T-cell (primary cell): ENCODE measurements at places on chromosomes 5 and 9. TPM values are rescaled to one million over a fixed set of nuclear protein-coding genes. Genes with fewer than 3 reads are reported as not detected.

GRCh38 chr5:90054612-90055011 lies 354.9 kb downstream of the CETN3 start:
- no peak overlapping the region for H3K27ac ChIP-seq
- H3K27me3 ChIP-seq, result no peaks in the 10 kb centered on the region
- H3K4me1 ChIP-seq, result no peaks in the 10 kb centered on the region
- no peaks in the 10 kb centered on the region for H3K36me3 ChIP-seq

GRCh38 chr5:58360794-58361193 lies 99.1 kb downstream of the PLK2 start:
- no peaks in the 10 kb centered on the region for H3K27me3 ChIP-seq
- H3K36me3 ChIP-seq, result no peaks in the 10 kb centered on the region
- DNase-seq, result no peak

Gene MYOZ3
- not detected for total RNA-seq

DNA sequence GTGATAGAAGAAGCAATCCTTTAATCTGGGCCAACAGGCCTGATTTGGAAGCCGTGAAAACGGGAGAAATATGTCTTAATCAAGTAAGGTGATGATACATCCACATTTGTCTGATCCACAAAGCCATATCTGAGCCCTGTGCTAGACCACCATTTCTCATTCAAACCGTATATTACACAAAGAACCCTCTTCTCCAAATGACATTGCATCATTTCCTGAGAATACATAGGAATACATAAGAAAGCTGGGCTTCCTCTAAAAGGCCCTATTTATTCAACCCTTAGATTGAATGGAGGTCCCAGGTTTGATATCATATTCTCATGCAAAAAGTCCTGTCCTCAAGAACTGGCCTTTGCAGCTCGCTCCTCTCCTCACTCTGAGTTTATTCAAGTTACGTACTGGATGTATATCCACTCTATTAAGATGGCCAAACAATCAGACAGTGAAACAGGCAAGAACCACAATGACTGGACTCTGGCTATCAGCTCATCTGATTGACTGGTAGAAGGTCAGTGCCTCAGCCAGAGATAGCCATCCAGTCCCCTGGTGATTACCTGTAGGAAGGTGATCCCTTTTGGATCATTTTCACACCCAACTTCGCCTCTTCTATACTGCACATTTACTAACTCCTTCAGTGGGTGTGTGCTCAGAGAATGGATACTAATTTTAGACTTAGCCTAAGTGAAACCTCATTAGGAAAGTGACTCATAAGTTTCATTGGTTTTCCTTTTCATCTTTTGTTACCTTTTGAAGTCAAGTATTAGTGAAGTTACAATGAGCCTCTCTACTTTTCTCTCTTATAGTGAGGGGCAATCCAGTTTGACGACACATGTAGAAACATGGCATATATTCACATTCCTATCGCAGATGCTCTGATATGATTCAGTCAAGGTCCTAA lies 167.6 kb upstream of the WWC1 start:
- H3K4me1 ChIP-seq, result no peaks in the 10 kb centered on the region
- no peaks in the 10 kb centered on the region for H3K27me3 ChIP-seq
- no peaks in the 10 kb centered on the region for H3K36me3 ChIP-seq

DNA sequence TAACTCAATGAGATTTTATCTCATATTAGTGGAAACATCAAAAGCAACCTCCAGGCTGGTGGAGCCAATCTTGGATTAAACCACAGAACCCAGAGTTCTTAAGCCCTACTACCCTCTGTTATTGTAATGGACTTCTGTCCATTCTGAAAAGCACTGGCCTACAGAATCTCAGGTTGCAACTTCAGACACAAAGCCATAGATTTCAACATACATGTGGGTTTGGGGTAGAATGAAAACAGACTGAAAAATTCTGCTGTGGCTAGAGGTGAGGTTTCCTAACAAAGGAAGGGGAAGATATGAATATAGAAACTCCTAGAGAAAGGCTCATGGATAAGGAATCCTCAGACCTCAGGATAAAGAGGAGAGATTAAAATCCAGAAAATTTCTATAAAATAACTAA lies 569.8 kb upstream of the RIOK2 start:
- no peaks in the 10 kb centered on the region for H3K4me1 ChIP-seq
- no peak overlapping the region for H3K27ac ChIP-seq
- H3K4me3 ChIP-seq, result no peak overlapping the region
- H3K27me3 ChIP-seq, result no peaks in the 10 kb centered on the region

DNA sequence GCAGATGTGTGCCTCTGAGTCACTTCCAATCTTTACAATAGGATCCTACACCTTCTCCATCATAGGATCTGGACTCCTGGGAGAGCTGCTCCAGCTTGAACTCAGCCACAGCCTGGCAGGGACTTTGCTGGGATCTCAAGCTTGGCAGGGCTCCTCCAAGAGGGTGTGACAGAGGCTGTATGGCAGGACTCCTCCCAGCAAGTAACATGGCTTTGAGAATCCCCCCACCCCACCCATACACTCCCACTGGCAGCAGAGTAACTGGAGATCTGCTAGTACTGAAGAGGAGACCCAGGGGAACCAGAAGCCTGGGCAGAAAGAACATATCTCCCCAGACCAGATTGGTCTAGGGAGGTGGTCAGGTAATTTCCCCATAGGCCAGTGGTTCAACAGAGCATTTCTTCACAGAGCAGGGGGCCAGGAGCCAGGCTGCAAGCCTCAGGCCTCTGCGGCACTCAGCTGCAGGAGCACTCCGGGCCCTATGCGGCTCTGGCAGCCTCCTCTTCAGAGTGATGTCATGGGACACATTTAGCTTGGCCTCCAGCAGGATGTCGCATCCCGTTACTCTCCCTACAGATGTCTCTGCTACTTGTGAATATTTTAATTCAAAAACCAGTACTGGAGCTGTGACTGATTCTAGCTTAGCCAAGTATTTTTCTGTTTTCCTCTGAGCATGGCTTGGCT lies 1.7 kb upstream of the ACSL6 start:
- no peaks in the 10 kb centered on the region for H3K36me3 ChIP-seq
- peaks cover 50% of the 10 kb centered on the region for H3K27me3 ChIP-seq
- H3K4me3 ChIP-seq, result no peak overlapping the region

DNA sequence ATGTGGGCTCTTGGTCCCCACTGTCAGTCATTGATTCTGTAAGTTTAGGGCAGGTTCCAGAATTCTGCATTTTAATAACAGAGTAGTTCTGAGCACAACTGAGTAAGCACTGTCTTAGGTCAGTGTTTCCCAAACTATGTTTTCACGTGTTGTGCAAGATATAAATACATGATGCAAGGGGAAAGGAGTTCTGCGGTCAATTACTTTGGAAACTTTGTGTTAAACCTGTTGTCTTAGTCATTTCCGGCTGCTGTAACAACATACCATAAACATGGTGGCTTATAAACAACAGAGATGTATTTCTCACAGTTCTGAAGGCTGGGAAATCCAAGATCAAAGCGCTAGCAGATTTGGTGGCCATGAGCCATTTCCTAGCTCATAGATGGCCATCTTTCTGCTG lies 69.8 kb downstream of the EQTN start:
- H3K36me3 ChIP-seq, result no peaks in the 10 kb centered on the region
- H3K27me3 ChIP-seq, result no peaks in the 10 kb centered on the region
- no peaks in the 10 kb centered on the region for H3K4me1 ChIP-seq
- H3K4me3 ChIP-seq, result no peak overlapping the region
- no peak overlapping the region for H3K27ac ChIP-seq

Gene F2RL1
- 1.7 TPM for total RNA-seq

DNA sequence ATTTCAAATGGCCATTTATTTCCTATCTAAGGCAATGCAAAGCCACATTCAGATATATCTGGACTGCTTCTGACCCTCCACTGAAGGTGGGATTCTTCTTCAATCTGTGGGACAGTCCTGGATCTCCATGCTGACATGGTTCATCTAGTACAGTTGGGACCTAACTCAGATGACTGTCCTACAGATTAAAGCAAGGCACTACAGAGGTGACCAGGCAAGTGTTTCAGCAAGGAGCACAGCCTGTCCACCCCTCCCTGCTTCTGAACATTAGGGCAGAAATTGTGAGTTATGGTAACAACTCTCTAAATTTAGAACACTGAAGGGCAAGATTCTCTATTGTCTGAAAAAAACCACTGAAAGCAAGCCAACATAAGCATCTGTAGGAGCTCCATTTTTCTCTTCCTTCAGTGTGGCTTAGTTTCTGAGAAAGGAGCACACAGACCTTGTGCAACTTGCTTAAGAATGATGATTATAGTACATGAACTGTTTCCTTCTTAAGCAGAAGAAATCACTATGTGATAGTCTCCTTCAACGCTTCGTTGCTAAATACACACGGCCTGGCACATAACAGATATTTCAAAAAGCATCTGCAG lies 62.9 kb upstream of the BARX1 start:
- no peak for DNase-seq
- no peak overlapping the region for H3K27ac ChIP-seq
- no peaks in the 10 kb centered on the region for H3K4me1 ChIP-seq

- no peak overlapping the region for H3K27ac ChIP-seq
- no peak for DNase-seq
- no peak overlapping the region for H3K4me3 ChIP-seq
- H3K27me3 ChIP-seq, result peaks cover 4% of the 10 kb centered on the region
Observed at GRCh38 chr5:134420343-134420742, 8.7 kb upstream of the CDKN2AIPNL start.

Gene PRUNE2
- 0.20 TPM for total RNA-seq

Gene PCDHGA10
- 0.10 TPM for total RNA-seq

GRCh38 chr5:21615195-21615765 lies 1237.9 kb downstream of the CDH12 start:
- no peak for DNase-seq
- H3K36me3 ChIP-seq, result no peaks in the 10 kb centered on the region
- no peaks in the 10 kb centered on the region for H3K4me1 ChIP-seq
- H3K27me3 ChIP-seq, result no peaks in the 10 kb centered on the region

DNA sequence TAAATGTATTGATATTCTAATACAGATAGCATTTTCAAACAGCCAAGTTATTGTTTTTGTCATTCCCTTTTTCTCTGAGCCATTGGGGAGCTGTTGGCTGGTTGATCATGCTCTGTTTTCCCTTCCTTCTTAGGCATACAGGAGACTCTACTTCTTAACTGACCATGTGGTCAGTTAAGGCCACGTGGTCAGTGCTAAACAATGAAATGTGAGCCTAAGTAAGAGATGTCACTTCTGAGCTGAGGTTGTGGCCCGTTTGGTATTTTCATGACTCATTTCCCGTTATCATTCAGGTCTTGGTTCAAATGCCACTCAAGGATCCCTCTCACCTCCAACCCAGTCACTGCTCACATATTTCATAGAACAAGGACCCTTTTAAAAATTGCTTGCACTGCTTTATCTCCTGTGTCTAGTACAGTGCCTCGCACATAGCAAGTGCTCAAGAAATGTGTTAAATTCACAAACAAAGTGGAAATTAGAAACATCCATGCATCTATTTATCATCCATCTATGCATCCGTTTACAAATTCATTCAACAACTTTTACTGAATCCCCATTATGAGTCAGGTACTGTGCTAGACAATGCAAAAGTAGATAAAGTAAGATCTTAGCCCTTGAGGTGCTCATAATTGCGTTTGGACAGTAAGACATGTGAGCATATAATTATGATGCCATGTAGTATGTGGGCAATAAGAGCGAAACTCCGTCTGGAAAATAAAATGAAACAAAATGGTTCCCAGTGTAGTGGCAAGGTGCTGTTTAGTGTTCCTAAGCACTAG lies 50.7 kb downstream of the ARRDC3 start:
- H3K36me3 ChIP-seq, result no peaks in the 10 kb centered on the region
- DNase-seq, result no peak
- H3K27me3 ChIP-seq, result no peaks in the 10 kb centered on the region

Gene F2R
- total RNA-seq, result 13.8 TPM

DNA sequence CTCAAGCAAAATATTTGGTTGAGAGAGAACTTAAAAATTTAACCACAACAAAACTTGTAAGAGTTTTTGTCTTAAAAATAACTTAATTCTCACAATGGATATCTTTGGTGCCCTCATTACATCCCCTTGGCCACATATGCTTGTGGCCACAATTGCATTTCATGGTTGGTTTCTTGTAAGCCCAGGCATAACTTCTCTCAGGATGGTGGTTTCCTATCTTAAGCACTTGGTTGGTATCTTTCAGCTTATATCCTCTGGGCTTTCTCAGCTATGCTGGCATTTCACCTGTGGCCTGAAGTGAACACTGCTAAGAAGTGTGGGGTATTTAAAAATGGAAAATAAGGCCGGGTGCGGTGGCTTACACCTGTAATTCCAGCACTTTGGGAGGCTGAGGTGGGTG lies 212.4 kb upstream of the MEF2C start:
- no peaks in the 10 kb centered on the region for H3K4me1 ChIP-seq
- no peak for DNase-seq
- no peak overlapping the region for H3K4me3 ChIP-seq
- no peaks in the 10 kb centered on the region for H3K36me3 ChIP-seq
- no peaks in the 10 kb centered on the region for H3K27me3 ChIP-seq
- no peak overlapping the region for H3K27ac ChIP-seq

DNA sequence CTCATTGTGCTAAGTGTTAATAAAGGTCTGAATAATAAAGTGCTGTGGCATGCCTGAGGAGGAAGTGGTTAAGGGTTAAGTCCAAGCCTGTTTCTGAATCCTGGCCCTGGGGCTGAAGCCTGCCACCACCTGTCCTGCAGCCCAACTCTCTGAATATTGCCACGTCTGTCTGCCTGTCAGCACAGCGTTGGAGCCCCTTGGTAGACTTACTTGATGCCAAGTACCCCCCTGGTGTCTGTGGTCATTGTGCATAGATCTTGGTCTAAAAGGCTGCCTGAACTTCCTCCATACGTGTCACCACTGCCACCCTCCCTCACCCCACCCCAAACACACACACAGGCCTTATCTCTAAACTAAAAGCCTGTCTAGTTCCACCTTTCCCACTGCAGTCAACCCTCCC lies 35.4 kb upstream of the SLC2A8 start:
- no peak overlapping the region for H3K27ac ChIP-seq
- no peaks in the 10 kb centered on the region for H3K27me3 ChIP-seq
- H3K4me1 ChIP-seq, result peaks cover 8% of the 10 kb centered on the region
- H3K36me3 ChIP-seq, result no peaks in the 10 kb centered on the region
- no peak for DNase-seq

- no peaks in the 10 kb centered on the region for H3K4me1 ChIP-seq
- no peaks in the 10 kb centered on the region for H3K36me3 ChIP-seq
- no peak overlapping the region for H3K27ac ChIP-seq
- peaks cover 14% of the 10 kb centered on the region for H3K27me3 ChIP-seq
- no peak for DNase-seq
- H3K4me3 ChIP-seq, result no peak overlapping the region
Observed at GRCh38 chr9:114281473-114282103, 41.3 kb upstream of the ORM1 start.

DNA sequence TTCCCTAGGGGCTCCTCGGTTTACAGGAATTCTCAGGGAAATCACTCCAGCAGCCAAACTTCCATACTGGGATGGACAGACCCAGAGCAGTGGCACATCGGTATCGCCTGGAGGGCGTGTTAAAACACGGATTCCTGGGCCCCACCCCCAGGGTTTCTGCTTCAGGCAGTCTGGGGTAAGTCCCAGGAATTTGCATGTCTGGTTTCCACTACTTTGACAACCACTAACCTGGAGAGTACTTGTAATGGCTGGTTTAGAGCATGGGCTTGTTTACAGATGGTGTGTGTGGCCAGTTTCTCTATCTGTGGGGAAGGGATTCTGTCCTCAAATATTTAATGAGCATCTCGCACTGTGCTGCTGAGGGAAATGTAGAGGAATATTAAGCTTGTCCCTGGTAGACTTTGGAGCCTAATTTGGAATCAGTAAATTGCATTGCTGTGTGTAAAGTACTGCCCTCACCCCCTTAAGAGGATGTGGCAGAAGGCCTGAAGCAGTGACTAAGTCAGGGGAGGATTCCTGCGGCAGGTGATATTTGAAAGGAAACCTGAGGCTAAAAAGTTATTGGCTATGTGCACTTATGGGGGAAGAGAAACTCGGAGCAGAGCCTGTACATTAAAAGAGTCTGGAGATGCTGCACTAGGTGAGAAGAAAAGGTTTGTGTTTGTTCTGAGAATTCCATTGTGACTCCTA lies 18.6 kb upstream of the TJP2 start:
- no peaks in the 10 kb centered on the region for H3K27me3 ChIP-seq
- no peak overlapping the region for H3K27ac ChIP-seq
- no peak overlapping the region for H3K4me3 ChIP-seq
- no peak for DNase-seq

Gene LIX1
- not detected for total RNA-seq
